ENCODE measurements at places on chromosomes 16 and 17.
A peak's percentile ranks its signal among the peaks of the same experiment; 100 is the strongest.

DNA sequence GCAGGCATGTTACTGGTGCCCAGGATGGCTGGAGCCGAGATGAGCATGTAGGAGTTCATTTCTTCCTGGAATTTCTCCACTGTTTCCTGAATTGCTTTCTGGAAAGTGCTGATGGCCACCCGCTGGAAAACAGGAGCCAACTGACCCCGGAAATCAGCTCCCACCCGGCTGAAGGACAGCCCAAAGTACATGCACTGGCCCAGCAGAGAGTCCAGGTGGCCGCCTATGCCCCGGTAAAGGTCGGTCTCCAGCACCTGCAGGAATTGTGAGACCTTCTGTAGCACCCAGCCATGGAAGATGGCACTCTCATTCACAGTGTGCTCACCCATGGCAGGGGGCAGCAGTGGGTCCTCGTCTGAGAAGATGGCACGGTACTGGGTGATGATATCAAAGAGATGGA, 4.3 kb upstream of the PDF start:
- no peak for DNase-seq

GRCh38 chr16:26856271-26856670, 210.5 kb upstream of the C16orf82 start:
- DNase-seq: no peak

DNA sequence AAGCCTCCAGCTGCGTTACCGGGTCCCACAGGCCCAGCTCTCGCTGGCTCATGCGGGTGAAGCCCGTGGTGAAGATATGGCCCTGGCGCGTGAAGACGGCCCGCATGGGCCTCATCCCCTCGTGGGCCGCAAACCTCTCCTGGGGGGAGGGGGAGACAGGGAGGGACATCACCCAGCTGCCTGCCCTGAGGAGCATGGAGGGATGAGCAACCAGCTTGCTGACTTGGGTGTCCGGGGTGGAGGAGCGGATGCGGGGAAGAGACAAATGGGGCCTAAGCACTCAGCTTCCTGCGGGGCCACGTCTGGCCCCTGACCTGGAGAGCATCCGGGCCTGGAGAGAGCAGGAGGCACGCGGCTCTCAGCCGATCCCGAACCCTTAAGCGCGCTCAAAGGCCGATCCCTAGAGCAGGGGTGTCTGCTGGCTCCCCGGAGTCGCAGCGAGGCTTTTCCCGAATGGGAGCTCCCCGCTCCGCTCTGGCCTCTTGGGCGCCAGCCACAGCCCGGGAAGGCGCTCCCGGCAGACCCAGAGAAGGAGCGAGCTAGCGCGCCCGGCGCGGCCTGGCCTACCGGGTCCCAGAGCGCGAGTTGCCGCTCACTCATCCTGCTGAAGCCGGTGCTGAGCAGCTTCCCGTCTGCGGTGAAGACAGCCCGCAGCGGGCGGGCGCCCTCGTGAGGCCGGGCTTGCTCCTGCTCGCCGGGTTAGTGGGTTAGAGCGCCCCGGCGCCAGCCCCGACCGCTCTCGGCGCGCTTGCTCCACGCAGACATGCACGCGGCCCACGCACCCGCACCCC, 5.0 kb downstream of the CORO6 start:
- DNase-seq: peak; percentile 66

DNA sequence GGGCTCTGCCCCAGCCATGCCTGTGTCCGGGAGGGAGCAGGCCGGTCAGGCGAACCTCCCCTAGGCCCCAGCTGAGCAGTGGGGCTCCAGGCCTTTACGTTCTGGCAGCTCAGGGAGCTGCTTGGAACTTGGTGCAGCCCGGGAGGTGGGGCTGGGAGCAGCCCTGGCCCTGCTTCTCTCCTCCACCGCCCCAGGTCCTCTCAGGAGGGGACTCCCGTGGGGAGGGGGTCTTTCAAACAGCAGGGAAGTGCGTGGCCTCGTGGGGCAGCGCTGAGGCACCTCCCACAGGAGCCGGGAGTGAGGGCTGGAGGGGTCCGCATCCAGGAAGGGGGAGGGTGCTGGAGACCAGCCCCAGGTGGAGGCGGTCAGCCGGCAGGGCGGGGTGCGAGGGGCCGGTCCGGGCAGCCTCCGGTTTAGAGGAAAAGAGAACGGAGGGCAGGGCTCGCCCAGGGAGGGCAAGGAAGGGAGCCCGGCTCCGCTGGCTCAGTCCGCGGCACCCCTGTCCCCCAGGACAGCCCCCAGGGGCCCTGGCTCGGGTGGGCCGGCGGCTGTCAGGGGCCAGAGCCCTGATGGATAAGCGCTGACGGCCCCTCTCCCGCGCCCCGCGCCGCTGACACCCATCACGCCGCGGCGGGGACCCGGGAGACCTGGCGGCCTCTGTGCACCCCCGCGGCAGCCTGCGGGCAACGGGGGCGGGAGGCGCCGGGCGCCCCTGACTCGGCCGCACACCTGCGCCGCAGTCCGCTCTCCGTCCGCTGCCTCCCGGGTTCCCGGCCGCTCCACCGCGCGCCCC, 587 bp upstream of the PRR35 start:
- DNase-seq: no peak

GRCh38 chr17:13638855-13639458, 37.2 kb upstream of the HS3ST3A1 start:
- no peak for DNase-seq

- DNase-seq: no peak
These were observed 75.0 kb downstream of the MGAT5B start for GRCh38 chr17:76943202-76943601.

DNA sequence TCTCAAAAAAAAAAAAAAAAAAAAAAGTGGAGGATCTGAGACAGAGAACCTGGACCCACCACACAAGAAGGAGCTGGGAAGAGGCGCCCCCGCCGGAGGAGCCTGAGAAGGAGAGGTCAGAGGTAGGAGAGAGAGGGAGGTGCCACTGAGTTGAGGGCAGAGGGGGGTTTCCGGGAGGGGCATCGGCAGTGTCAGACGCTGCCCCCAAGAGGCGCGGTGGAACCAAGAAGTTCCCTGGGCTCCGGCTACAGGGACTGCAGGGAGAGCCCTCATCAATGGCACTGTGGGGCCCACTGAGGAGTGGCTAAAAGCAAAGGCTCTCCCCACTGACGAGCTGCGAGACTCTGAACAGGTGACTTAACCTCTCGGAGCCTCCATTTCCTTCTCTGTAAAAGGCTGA, 4.2 kb downstream of the CCDC42 start:
- DNase-seq: no peak

- no peak for DNase-seq
These were observed at the start of gene FLII for GRCh38 chr17:18258356-18259038. Gene FLII, minus strand, starts transcription at chr17:18258738. Its CDS starts 48 bp downstream, at chr17:18258690.

- no peak for DNase-seq
These were observed 1860.3 kb downstream of the TP53TG3F start for GRCh38 chr16:35319536-35320192.

- no peak for DNase-seq
These were observed 131.6 kb downstream of the CHD9NB start for GRCh38 chr16:52921104-52921503.

GRCh38 chr17:20009052-20009301, 182 bp upstream of the SPECC1 start:
- DNase-seq: no peak

DNA sequence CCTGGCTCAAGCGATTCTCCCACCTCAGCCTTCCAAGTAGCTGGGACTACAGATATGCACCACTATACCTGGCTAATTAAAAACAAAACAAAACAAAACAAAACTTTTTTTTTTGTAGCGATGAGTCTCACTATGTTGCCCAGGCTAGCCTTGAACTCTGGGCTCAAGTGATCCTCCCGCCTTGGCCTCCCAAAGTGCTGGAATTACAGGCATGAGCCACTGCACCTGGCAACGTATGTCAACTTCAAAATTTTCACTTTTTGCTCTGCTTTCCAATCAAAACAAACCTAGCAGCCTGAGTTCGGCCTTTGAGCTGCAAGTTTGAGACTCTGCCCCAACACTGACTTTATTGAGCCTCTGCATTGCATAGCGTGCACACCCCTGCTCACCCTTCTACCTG, 4.5 kb upstream of the RAI1 start:
- DNase-seq: no peak

DNA sequence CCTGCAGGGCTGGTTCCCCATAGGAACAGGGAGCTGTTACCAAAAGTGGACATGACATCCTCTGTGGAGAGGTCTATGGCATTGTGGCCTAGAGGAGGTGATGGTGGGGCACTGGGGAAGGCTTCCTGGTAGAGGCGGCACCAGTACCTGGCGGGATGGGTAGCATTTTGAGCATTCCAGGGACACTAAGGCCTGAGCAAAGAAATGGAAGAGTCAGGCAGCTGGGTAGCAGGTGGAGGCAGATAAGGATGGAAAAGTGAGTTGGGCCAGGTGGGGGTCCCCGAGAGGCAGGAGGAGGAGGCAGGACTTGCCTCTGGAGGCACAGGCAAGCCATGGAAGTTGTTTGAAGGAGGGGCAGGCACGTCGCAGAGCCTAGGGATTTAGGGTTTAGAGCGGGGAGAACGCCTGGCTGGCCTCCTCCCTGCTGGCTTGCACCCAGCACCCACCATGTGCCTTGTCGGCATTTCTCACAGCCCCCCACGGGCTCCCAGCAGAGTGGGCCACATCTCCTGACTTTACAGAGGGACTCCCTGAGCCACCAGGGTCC, 5.1 kb upstream of the ADCY7 start:
- DNase-seq: no peak

DNA sequence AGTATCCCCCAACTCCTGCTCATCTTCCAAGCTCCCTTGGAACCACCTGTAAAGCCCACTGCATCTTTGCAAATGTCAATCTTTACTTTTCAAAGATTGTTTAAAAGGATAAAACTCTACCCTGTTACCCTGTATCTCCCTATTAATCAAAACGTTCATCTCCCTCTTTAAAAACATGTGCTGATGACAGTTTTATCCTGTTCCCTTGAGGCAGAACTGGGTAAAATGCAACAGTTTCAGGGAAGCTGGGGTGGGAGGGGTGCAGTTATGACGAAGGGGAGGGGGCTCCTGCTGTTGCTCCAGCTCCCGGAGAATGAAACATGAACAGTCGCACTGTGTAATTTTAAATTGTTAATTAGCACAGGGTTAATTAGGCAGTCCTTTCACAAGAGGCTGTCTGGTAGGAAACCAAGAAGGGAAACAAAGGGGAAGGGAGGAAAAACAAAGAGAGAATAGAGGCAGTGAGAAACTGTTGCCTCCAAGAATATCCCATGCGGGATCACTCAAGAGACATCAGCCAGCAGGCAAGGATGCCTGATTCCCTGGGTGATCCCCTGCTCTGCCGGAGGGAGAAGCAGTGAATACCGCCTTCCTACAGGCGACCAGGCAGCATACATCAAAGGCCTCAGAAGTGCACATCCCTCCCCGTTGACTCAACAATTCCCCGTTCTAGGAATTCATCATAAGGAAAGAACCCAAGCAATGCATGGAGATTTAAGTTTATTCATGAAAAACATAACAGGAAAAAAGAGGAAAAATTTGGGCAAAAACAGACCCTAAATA, 84.2 kb downstream of the ZFHX3 start:
- no peak for DNase-seq

DNA sequence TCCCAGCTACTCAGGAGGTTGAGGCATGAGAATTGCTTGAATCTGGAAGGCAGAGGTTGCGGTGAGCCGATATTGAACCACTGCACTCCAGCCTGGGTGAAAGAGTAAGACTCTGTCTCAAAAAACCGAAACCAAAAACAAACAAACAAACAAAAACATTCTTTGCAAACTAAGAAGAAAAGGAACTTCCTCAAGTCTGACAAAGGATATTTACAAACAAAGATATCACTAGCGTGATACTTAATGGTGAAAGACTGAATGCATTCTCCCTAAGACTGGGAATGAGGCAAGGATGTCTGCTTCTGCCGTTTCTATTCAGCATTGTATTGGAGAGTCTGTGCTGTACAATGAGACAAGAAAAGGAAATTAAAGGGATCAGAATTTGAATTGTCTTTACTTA, 10.5 kb upstream of the MPO start:
- DNase-seq: no peak

- DNase-seq: no peak
These were observed 5.7 kb downstream of the CCR7 start for GRCh38 chr17:40559564-40559916.

- no peak for DNase-seq
These were observed 58.1 kb downstream of the C16orf78 start for GRCh38 chr16:49431591-49432290.

GRCh38 chr16:83615141-83615952, 192.4 kb upstream of the HSBP1 start:
- no peak for DNase-seq

DNA sequence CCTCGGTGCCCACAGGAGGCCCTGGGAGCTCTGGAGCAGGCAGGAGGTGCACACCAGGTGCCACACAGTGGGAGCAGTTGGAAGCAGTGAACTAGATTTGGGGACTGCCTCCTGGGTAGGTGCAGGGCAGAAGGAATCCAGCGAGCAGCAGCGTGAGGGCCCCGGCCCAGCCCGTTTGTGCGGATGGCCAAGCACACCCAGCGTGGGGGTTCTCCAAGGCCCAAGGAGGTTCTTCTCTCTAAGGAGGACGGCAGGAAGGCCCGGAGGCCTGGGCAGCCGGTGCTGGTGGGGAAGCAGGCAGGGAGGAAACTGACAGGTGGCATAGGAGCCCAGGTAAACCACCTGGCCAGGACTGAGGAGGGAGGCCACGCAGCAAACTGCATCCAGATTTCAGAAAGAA, 17.0 kb downstream of the SOX8 start:
- no peak for DNase-seq

- peak; percentile 46 for DNase-seq
These were observed 4.5 kb upstream of the NAT9 start for GRCh38 chr17:74780443-74781238.

DNA sequence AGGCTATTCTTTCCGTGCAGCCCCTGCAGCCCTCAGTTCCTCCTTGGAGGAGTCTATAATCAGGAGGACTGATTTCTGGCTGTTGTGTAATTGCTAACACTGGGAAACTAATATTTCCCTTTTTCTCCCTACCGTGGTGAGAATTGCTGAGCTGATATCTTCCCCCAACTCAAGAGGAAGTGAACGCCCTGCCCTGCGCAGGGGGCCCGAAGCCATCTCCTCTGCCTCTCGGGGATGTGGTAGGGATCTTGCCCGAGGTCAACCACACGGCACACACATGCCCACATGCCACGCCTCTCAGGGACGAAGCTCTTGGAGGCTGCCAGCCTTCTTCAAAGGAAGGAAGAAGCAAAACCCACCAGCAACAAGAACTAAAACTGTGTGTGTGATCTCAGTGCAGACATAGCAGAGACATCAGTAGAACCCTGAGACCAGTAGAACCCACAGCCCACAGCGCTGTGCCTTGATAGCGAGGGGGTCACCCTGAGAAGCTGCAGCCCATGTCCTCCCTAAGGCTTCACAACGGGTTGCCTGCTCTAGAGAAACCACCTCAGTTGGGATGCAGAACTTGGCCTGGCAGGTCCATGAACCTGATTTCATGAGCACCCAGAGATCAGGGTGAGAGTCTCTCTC, 8.9 kb upstream of the ULK2 start:
- no peak for DNase-seq

DNA sequence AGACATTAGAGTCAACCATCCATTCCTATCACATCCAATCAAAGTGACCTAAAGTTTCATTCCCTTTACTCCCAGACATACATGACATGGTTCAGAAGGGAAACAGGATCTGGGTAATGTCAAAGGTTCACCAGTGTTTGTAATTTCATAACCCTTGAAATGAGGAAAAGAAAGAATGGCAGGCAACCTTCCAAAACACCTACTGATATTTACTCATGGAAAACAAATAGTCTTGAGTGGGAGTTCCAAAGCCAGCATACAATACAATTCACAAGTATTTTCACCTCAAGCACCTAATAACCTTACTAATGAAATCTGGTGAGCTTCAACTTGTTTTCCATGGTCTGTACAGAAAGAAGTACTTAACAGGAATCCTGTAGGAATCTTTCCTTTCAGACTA, 72.5 kb upstream of the AXIN2 start:
- no peak for DNase-seq
